Activated naive CD4-positive, alpha-beta T cell treated with anti-CD3 and anti-CD28 coated beads, Interleukin-2, amount 50 U/mL, for 72 hours (primary cell): ENCODE measurements at places on chromosomes 2 and 18. TPM values are rescaled to one million over a fixed set of nuclear protein-coding genes. Genes with fewer than 3 reads are reported as not detected.

- no peak for DNase-seq
Measured at GRCh38 chr18:59715966-59716369, 18.7 kb upstream of the CCBE1 start.

- no peak for DNase-seq
Measured at GRCh38 chr18:23213200-23213599, 77.9 kb downstream of the CABLES1 start.

Gene GAL3ST2
- total RNA-seq: 1.1 TPM

Gene MBD1
- 79.7 TPM for total RNA-seq

DNA sequence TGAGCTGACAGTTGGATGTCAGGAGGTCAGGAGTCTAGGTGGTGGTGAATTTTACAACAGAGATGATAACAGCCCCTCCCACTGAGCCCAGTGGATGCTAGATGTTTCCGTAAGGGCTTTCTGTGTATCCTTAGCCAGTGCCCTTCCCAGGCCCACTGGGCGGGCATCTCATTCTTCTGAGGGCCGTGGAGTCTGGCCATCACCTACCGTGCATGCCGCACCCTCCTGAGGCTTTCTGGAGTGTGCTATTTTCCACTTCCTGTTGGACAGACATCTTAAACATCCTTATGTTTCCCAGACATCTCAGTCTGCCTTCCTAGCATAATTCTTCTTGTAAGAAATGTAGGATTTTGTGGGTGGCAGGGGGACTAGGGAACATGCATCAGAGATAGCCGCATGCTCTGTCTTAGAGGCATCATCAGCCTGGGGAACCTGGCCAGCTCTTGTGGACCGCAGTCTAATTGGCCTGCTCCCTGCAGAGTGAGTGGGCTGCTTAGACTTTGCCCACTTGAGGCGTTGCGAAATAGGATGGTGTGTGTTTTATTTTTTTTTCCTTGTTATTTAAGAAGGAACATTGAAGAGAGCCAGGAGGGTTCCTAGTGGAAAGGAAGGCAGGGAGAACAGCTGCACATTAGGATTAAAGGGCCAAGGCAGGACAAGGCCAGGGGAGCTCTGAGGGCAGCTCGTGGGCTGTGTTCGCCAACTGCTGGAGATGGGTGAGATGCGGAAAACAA is 135.8 kb downstream of the SH3RF3 start:
- DNase-seq: no peak

- no peak for DNase-seq
Measured at GRCh38 chr2:37858725-37859267, 66.3 kb upstream of the RMDN2 start.

Gene SLC8A1
- 0.43 TPM for total RNA-seq

Gene FSHR
- not detected for total RNA-seq

Gene ACMSD
- not detected for total RNA-seq

- DNase-seq: no peak
Measured at GRCh38 chr2:121093692-121094091, 191.3 kb downstream of the TFCP2L1 start.

- DNase-seq: no peak
Measured at GRCh38 chr2:239025096-239025801, 177.4 kb downstream of the TWIST2 start.

GRCh38 chr2:68435615-68436014 is 31.5 kb downstream of the FBXO48 start:
- no peak for DNase-seq

- DNase-seq: no peak
Measured at GRCh38 chr2:184162426-184162825, 435.9 kb upstream of the ZNF804A start.

- DNase-seq: no peak
Measured at GRCh38 chr2:27800856-27801255, 29.3 kb downstream of the MRPL33 start.

- no peak for DNase-seq
Measured at GRCh38 chr2:84701880-84702279, 179.0 kb downstream of the TRABD2A start.

DNA sequence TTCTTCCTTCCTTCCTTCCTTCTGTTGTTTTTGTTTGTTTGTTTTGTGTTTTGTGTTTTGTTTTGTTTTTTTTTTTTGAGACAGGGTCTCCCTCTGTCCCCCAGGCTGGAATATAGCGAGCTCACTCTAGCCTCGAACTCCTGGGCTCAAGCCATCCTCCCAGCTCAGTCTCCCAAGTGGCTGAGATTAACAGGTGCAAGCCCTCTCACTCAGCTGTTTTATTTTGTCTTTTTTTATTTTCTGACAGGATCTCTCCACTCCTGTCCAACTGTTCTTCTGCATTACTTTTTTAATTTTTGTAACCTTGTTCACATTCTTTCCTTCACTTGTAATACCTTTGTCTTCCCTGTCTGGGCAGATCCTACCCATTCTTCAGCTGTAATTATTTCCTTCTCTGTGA is 23.6 kb downstream of the MAP3K20 start:
- DNase-seq: no peak
